ELR (cell line): ENCODE measurements at places on chromosomes 1 and 21.

GRCh38 chr1:46427541-46427940 lies 33.4 kb downstream of the FAAH start:
- DNase-seq: no peak

DNA sequence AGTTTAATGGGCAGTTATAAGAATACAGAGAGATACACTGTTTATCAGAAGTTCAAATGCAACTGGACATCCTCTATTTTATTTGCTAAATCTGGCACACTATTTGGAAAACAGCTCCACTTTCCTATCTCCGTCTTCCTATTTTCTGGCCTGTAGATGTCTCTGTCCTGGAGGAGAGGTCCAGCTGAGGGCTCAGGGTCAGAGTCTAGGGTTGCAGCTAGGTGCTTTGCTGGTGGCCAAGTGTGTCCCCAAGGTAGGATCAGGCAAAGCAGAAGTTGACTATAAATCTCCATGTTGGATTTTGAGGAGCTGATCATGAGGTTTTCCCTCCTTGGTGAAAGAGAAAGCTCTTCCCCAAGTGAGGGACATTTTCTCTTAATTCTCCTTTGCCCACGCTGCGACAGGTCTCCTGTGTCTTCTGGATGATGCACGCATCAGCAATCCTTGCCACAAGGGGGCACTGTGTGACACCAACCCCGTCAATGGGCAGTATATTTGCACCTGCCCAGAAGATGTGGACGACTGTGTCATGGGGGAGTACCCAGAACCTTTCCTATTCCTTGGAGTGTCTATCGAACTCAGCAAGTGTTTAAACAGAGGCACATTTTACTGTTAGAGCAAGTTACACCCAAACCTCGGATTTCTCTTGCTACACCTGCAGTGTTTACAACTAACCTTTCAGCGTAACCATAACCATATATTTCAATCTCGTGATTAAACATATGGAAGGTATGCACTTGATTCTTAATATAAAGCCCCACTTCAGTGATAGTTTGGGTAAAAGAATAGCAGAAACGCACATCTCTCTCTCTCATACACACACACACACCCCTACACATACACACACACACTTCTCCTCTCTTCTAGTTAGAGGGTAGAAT lies 10.2 kb downstream of the ADAM30 start:
- peak; percentile 63 for DNase-seq

GRCh38 chr21:44450402-44450801 lies 4.9 kb upstream of the LRRC3 start:
- DNase-seq: no peak

DNA sequence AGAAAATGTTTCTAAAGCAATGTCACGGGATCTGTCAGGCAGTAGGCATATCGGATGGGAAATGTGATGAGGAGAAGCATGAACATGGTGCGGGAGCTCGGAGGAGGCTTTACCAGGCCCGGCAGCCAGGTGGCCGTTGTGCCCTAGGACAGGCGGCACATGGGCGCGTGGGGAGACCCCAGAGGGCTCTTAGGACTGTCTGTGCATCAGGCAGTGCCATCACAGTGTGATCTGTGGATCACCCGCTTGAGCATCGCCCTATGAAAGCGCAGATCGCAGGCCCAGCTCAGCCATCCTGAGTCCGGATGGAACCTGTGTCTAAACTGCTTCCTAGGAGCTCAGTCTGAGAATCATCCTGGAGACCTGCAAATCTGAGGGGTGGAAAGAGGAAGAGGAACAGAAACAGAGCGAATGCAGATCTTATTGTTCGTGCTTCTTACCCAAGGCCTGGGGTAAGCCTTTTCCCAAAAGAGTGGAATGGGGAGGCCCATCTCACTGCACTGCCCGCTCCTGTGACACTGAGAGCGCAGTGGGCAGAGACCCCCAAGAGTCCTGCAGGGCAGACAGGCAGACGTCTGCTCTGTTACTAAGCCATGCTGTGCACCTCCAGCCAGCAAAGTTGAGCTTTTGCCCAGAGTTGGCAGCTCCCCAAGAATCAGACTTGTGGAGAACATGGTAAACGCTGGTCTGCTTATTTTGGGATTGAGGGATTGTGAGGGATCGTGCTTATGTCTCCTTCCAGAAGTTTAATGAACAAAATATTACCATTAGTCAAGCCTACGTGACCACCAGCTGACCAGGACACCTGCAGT lies 251.0 kb downstream of the RHOU start:
- no peak for DNase-seq

DNA sequence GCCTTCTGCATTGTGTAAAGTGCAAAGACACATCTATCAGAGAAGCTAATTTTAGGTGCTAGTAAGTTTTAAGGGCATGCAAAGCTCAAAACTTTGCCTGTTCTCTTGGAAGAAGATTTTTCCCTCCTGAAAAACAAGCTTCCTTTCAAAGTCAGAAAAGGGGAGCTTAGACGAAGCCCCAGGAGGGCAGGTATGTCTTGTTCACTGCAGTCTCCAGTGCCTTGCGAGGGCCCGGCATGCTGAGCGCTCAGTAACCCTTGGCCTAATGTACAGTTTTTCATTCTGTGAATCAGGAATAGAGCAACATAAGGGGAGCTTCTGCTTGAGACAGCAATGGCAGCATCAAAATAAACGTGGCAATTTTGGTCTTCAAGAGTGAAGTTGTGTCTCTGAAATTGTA lies 35.0 kb downstream of the GALNT2 start:
- no peak for DNase-seq

- no peak for DNase-seq
Measured at GRCh38 chr1:236148470-236148845, 6.1 kb downstream of the GPR137B start.

DNA sequence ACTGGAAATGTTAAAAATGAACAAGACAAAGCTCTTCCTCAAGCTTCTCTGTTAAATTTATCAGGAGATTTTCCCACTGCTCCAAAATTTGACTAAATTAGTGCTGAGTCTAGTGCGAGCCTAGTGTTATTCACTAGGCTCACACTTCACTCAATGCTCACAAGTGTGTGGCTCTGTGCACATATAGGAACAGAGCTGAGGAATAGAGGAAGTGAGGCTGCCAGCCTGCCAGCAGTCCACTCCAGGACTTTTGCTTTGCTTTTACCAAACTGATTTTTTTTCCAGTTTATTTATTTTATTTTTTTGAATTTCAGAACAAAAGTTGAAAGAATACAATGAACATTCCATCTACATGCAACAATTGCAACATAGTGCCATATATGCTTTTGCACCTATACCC lies 87.2 kb downstream of the VAV3 start:
- DNase-seq: no peak

DNA sequence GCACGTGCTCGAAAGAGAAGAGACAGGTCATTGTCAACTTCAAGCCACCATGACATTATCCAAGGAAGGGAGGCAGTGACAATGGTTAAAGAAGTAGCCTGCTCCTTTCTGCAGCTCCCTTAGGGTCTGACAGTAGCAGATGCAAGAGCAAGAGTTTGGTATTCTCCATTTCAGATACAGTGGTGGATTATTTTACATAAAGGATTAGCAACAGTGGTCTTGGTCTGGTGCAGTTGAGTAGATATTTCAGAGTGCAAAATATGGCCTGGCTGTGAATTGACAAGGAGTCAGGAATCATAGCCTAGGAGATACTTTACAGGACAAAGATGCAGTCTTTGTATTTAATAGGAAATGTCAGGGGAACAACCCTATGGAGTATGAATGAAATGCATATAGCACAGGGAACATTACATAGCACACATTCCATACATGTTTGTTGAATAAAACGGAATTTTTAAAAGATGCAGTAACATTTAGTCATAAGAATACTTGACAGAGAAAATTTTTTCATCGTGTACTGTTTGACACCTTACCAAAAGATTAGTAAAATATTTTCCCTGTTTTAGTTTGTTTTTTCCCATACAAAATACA lies 41.8 kb downstream of the CHRM3 start:
- DNase-seq: peak; percentile 75

GRCh38 chr21:17461582-17461981 lies 51.3 kb upstream of the CXADR start:
- DNase-seq: peak; percentile 37

- DNase-seq: no peak
Measured at GRCh38 chr1:247013391-247013790, 5.5 kb upstream of the ZNF695 start.

GRCh38 chr1:200530623-200531261 lies 89.8 kb downstream of the KIF14 start:
- DNase-seq: no peak

GRCh38 chr21:34908419-34909055 lies 140.6 kb downstream of the RUNX1 start:
- DNase-seq: no peak

DNA sequence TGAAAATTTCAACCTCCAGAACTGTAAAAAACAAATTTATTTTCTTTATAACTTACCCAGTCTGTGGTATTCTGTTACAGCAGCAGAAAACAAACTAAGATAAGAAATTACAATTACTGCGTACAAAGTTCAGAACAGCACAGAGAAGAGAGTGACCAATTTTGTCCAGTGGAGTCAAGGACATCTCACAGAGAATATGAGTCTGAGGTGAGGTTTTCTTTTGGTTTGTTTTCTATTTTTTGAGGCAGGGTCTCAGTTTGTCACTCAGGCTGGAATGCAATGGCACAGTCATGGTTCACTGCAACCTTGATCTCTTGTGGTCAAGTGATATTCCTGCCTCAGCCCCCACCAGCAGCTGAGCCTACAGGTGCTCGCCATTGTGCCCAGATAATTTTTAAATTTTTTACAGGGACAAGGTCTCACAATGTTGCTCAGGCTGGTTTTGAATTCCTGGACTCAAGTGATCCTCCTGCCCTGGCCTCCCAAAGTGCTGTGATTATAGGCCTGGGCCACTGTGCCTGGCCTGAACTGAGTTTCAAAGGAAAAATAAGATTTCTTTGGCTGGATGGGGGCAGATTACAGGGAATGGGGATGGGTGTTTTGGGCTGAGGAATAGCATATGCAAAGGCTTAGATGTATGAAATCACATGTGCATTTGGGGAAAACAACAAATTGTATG lies 201.1 kb upstream of the USP24 start:
- DNase-seq: no peak

- DNase-seq: peak; percentile 100
Measured at GRCh38 chr1:53145942-53146708, 3.7 kb upstream of the SLC1A7 start.

GRCh38 chr1:116569381-116569670 lies 1.5 kb downstream of the CD58 start:
- DNase-seq: no peak

GRCh38 chr1:4176841-4177240 lies 276.8 kb upstream of the C1orf174 start:
- DNase-seq: no peak

DNA sequence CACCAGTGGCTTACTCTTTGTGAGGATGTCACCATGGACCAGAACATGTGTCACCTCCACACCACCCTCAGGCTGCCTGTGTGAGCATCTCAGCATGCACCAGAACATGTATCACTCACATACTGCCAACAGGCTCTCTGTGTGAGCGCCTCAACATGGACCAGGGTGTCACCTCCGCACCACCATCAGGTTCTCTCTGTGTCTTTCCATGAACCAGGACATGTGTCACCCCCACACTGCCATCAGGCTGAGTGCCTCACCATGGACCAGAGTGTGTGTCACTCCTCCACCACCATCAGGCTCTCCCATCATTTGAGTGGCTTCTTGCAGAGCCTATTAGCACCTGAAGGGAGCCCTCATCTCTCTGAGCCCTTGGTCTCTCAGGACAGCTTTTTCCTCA lies 125.2 kb downstream of the ZNF648 start:
- DNase-seq: no peak

DNA sequence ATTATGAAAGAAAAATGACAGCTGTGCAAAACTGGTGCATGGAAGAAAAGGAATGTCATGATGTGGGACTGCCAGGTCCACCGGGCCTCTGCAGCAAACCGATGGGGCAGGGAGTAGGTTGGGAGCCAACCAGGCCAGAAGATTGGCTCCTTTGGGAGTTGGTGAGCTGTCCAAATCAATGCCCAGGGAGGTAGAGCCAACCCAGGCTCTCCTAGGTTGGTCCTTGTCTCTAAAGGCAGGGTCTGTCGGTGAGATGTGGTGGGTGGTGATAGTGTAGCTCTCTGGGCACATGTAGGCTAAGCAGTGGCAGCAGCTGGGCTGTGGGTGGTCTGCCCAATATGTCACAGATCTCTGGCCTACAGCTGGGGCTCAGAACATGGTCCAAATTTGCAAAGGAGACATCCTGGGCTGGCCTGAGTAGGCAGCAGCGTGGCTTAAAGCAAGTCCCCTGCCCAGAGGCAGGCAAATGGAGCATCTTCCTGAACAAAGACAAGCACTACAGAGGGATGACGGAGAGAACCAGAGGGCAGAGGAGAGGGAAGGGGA lies 61.2 kb upstream of the PRDX6 start:
- no peak for DNase-seq

- no peak for DNase-seq
Measured at GRCh38 chr1:233079574-233079973, 129.2 kb downstream of the NTPCR start.

DNA sequence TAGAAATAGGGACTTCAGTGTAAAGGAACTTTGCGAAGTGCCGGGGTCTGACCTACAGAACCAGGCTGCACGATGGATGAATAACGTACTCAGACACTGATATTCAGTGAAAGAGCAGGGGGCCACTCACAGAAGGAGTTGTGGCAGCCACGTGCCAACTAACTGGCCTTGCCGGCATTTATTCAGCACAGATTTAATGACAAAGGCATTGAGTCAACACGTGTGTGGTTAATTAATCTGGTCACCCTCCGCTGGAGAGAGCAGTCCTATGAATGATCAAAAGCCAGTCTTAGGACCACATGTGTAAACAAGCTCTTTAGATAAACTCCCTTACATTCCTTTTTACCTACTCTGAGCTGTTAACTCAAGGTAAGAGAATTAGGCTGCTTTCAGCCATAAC lies 6.2 kb upstream of the B3GALT2 start:
- DNase-seq: no peak

DNA sequence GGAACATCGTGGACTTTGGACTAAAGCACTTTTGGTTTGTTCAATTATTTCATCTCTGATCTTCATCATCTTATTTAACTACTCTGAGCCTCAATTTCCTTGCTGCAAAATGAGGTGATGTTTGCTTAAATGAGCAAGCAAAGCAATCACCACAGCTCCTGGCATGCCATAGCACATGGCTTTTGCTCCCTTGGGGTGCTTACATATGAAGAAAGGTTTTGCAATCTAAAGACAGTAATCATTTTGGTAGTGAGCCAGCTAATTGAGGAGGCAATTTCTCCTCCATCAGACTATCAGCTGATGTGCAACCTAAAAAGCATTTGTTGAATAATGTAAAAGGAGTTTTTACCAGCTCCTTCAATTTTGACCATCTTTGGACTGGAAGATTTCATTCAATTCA lies 68.8 kb upstream of the KCNJ15 start:
- no peak for DNase-seq

DNA sequence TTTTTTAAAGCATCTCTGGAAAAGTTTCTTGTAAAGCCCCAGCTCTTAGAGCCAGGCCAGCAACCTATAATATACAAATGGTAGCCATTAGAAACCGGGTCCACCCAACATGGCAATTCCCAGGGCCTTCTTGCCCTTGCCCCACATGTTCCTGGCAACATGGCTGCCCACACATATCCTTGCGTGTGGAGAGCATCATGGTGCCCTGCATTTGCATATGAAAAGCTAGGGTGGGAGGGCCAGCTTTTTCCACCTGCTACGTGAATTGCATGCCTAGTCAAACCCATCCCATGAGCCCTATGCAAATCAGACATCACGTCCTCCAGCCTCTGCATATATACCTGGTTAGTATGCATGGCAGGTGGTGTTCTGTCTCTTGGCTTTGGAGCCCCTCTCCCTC lies 88.2 kb downstream of the RABGAP1L start:
- DNase-seq: no peak
